Activated CD4-positive, alpha-beta T cell treated with anti-CD3 and anti-CD28 coated beads for 36 hours (primary cell): ENCODE measurements at places on chromosomes 2 and 18.

- DNase-seq = no peak
Observed at GRCh38 chr18:7878265-7879211, 311.4 kb downstream of the PTPRM start.

- DNase-seq = no peak
Observed at GRCh38 chr2:62163106-62163831, 32.6 kb upstream of the B3GNT2 start.

- no peak for DNase-seq
Observed at GRCh38 chr2:6496376-6496775, 369.3 kb downstream of the CMPK2 start.

DNA sequence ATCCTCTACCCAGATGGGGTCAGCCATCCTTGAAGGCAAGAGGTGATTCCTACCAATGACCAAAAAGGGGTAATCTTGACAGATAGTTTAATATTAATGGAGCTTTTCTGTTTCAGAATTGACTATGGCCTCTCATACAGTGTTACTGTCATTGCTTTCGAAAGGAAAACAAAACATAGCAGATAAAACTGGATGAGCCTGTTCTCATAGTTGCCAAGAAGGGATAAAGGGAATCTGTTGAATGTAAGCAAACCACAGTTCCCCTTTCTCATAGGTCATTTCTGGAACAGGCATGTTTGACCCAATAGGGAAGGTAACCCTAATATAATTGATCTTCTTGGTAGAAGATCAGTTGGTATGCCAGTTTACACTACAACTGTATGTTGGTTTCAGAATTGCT, 1.6 kb downstream of the RAB27B start:
- no peak for DNase-seq

DNA sequence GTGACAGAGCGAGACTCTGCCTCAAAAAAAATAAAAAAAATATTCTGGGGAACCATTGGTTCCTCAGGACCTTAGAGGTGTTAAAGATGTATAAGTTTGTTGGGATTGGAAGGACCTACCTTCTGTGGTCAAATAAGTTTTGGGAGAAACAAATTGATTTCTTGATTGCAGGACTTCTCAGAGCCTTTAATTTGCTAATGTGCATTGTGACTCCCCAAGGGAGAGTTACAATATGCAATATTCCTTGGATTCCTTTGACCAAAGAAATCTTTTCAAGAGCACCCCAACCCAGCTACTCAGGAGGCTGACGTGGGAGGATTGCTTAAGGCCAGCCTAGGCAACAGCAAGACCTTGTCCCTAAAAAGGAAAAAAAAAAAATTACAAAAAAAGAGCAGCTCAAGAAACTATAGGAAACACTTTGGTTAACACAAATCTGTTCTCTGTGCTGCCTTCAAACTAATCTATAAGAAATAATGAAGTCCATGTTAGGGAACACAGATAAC, 6.5 kb downstream of the NAGK start:
- no peak for DNase-seq

DNA sequence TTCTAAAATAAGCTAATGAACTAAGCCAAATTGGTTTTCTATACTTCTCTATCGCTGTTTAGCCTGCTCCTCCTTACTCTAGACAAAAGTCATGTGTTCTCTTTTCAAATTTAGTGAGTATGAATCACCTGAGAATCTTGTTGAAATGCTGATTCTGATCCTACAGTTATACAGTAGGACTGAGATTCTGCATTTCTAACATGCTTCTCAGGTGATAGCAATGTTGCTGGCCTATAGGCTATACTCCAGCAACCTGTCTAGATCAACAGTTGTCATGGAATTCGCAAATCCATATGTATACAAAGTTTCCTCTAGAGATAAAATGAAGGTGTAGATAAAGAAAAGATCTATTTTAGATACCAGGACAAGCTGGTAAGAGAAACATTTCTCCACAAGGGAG, 62.9 kb downstream of the MEMO1 start:
- DNase-seq = no peak

DNA sequence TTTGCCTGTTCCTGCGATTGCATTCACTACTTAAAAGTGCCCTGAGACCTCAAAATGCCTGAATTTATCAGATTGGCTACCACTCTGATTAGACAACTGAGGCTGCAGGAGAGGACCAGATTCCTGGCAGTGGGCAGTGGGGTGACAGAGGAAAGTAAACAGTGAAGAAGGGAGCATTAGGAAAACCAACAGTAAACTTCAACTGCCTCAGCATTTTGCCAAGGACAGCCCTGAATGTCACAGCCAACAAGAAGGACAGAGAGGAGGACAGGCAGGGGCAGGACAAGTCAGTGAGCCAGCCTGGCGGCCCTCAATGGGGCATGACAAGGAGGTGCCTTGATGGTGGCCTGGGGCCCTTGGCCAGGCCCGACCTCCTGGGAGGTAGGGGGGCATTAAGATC, 24.3 kb downstream of the ACMSD start:
- no peak for DNase-seq

- no peak for DNase-seq
Observed at GRCh38 chr2:43425659-43426058, 170.2 kb downstream of the THADA start.

GRCh38 chr2:42141687-42142546, 27.2 kb upstream of the EML4 start:
- DNase-seq = peak; percentile 46

DNA sequence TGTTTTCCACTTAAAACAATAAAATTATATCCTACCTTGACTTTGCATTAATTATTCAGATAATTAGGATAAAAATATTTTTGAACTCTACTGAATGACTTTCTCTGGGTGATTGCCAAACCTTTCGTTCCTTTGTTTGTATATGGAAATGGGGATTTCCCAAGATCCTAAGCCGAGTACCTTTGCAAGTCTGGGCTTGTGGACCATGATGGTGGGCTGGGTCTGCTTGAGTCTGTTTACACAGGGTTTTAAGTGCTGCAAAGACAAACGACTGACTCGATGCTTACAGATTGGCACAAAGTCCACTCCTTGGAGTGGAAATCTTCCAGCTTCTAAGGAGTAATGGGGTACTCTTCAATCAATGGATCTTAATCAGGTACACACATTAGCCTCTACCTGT, 659.5 kb downstream of the TSN start:
- DNase-seq = no peak

- no peak for DNase-seq
Observed at GRCh38 chr2:176769499-176770370, 442.9 kb upstream of the HNRNPA3 start.

DNA sequence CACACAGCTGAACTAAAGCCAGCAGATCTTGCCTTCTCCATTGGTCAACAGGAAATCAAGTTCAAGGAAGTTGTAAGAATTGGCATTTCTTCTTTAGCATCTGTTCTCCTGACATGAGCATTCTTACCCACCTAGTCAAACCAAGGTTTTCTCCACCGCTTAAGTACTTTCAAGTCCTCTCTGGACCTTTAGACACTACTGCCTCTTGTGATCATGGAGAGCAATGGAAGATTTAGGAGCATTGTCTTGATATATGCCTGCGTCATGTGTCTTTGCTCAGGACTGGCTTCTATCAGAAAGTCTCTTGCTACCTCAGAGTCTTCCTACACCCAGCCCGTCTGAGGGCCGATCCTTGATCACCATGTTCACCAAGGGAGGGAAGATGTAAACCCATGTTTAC, 262.2 kb downstream of the PHLPP1 start:
- DNase-seq = no peak

DNA sequence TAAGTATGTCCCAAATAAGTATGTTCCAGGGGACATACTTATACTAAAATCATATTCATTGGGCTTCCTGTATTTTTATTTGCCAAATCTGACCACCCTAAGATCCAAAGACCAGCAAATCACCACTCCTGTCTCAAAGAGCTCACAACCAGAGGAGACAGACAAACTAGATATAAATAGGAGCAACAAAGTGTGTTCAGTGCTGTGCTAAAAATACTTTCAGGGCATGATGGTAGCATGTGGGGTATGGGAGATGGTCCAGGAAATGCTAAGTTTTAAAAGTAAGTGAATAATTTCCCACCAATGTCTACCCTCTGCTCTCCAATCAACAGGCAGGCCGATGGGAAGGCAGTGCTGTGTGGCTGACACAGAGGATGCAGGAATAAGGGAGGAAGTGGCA, 87.1 kb downstream of the C1QL2 start:
- DNase-seq = no peak
